ENCODE measurements at places on chromosomes 12 and 14.
A peak's percentile ranks its signal among the peaks of the same experiment; 100 is the strongest.

DNA sequence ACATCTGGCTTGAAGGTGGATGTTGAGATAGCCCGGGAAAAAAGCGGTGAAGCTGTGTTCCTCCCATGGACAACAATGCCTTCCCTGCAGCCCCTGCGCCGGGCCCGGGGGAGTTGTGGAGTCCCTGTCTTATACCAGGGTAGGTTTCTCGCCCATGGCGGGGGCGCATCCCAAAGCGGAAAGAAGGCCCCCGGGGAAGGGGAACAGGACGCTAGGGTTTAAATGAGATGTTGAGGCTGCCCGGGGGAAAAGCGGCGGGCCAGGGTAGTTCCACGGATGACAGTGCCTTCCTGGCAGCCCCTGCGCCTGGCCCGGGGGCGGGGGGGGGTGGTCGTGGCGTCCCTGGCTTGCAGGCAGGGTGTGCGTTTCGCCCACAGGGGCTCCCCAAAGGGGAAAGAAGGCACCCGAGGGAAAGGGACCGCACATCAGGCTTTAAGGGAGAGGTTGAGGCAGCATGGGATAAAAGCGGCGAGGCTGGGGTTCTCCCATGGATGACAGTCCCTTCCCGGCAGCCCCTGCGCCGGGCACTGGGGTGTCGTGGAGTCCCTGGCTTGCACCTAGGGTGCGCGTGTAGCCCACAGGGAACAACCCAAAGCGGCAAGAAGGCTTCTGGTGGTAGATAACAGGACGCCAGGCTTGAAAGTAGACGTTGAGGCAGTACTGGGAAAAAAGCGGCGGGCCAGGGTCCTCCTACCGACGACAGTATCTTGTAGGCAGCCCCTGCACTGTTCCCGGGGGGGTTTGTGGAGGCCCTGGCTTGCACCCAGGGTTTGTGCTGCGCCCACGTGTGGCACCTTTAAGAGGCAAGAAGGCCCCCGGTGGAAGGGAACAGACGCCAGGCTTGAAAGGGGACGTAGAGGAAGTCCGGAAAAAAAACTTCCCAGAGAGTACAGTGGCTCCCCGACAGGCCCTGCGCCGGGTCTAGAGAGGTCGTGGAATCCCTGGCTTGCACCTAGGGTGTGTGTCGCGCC lies 160.8 kb upstream of the ALG10B start:
- no peak for DNase-seq

- no peak for DNase-seq
Observed at GRCh38 chr14:76720382-76720813, 40.9 kb upstream of the VASH1 start.

- DNase-seq: no peak
Observed at GRCh38 chr14:56419750-56420149, 159.8 kb upstream of the TMEM260 start.

DNA sequence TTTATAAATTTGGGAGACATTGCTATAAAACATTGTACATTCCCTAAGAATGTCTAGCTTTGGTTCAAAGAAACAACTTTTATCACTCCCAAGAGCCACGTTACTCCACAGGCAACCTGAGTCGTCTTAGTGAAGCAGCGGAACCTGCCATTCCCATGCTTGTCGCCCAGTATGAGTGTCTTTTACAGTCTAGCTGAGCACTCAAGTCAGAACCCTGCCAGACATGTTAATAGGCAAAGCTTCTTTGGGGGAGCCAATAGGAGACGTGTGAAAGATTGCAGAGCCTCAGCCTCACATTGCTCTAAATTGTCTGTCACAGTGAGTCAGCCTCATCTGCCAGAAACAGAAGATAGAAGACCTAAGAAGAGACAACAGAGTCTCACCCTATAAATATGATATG lies 541.6 kb upstream of the FLRT2 start:
- DNase-seq: no peak

- DNase-seq: no peak
Observed at GRCh38 chr12:132723764-132724140, 13.1 kb downstream of the PGAM5 start.

DNA sequence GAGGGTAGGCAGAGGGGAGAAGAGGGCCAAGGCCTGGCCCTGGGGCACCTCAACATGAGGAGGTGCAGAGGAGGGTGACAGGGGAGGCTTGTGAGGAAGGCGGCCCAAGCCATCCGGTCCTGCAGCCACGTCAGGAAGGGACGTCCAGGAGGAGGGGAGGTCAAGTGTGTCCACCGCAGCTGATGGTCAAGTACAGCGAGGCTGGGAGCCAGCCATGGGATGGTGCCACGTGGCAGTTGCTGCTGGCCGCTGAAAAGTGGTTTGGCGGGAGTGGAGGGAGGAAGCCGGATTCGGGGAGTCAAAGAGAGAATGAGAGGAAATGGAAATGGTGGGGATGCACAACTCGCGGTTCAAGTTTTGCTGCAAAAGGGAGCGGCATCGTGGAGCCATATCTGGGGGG lies 41.2 kb downstream of the PRIMA1 start:
- no peak for DNase-seq

DNA sequence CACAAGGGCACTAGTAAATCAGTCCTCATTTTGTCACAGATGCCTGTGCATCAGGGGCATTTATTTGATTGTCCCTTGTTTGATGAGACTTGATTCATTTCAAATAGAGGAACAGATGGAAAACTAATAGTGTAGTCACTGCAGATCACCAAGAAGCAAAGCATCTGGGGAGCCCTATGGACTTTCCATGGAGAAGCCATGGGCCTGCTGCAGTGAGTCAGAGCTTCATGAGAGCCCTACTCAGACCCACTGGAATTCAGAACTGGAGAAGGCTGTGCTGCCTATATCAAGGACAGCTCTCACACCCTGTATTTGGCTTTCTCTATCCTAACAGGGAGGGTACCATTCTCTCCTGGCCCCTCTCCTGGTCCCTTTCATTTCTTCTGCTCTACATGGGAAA lies 126.2 kb downstream of the GRIP1 start:
- DNase-seq: peak; percentile 44

- no peak for DNase-seq
Observed at GRCh38 chr14:106419376-106419965, 893.1 kb downstream of the TMEM121 start.

DNA sequence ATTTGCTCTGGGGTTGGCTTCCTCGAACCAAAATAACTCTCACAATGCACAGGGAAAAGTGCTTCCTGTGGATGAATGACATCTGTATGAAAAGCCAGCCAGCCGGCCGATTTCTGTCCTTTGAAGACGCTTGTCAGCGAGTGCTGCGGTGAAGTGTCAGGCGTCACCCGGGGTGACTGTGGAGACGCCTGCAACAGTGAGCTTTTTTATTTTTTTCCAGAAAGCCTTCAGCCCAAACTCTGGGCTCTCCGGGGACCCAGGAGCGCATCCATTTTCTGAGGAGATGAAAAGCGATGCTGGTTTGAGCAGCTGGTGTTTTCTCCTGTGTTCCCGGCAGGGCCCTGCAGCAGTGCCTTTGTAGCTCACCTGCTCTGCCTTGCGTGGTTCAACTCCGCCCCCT lies 147.9 kb upstream of the MYL2 start:
- DNase-seq: no peak

DNA sequence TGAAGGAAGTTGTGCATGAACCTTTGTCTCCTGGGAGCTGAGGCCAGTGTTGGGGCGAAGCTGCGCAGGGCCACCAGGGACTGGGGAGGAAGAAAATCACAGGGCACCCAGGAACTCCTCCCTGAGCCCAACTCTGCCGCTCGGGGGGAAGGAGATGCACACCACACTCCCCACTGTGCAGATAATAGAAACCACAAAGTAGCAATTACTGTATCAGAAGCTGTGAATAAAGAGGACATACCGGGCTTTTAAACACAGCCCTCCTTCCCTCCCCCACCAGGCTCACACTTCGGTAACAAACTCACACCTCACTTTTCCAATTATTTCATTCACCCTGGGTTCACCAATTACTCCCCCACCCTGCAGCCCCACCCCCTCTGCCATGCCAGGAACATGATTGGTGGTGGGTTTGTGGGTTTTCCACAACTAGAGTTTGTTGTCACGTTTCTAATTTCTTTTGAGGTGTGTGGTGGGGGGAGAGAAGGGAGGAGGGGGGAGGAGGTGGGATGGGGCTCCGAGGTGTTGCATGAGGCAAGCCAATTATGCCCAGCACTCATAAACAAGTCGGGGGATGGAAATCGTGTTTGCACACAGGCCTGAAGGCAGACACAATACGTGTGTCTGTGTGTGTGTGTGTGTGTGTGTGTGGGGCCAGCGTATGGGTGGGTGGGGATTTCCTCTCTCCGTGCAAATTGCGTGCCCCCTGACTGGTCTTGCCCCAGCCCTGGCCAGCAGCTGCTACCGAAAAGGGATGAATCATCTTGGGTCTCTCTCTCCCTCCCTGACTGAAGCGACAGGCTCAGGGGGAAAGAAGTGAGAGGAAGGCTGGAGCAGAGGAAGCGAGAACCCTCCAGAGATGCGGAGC lies 103.3 kb downstream of the RBM19 start:
- DNase-seq: no peak

DNA sequence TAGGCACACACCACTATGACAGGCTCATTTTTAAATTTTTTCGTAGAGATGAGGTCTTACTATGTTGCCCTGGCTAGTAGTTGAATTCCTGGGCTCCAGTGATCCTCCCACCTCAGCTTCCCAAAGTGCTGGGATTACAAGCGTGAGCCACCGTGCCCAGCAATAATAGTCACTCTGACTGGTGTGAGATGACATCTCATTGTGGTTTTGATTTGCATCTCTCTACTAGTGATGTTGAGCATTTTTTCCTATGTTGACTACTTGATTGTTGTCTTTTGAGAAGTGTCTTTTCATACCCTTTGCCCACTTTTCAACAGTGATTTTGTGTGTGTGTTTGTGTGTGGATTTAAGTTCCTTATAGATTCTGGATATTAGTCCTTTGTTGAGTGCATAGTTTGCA lies 26.3 kb downstream of the ATP2A2 start:
- no peak for DNase-seq

GRCh38 chr14:104318558-104319490 lies 180.4 kb downstream of the KIF26A start:
- DNase-seq: no peak

- no peak for DNase-seq
Observed at GRCh38 chr14:105500726-105501101, 9.7 kb downstream of the TEDC1 start.

- no peak for DNase-seq
Observed at GRCh38 chr12:121189619-121190155, 20.2 kb upstream of the P2RX4 start.

- no peak for DNase-seq
Observed at GRCh38 chr14:102087762-102088011, 843 bp upstream of the HSP90AA1 start.

- peak; percentile 37 for DNase-seq
Observed at GRCh38 chr12:104454997-104455396, 1.8 kb upstream of the CHST11 start.

- DNase-seq: no peak
Observed at GRCh38 chr12:29738365-29738764, 45.4 kb downstream of the TMTC1 start.

- no peak for DNase-seq
Observed at GRCh38 chr12:96233168-96233567, 39.0 kb downstream of the ELK3 start.

DNA sequence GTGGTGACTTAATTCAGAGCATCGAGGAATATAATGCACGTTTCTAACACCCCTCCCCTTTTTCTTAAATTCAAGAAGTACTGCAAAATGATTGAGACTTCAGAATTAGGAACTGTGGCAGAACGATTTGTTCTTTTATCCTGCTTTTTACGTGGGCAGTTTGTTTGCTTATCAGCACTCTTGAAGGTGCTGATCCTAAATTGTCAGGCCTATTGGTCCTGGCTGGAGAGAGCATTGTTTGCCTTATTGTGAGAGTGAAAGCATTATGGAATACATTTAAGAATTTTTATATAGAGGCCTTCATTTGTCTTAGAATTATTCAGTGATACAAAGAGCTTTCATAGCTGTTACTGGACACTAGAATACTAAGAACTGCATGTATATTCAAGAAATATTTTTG lies 59.1 kb downstream of the TMTC2 start:
- DNase-seq: no peak

GRCh38 chr12:64944966-64945365 lies 120.5 kb downstream of the TBC1D30 start:
- DNase-seq: no peak

DNA sequence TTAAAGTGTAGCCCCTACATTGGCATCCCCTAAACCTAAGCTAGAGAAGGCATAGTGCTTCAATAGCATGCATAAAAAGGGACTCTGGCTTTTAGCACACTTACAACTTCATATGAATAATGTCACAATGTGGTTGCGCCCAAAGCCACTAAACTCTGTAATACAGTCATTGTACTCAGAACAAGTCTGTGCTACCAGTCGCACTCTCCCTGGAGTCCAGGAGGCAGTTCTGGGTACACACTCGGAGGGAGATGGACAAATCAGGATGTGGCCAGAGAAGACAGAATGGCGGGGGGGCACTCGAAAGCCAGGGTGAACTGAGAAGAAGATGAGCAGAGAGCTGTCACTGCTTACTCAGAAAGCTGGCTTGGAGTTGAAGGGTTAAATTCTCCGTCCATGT lies 10.6 kb downstream of the SAMD4A start:
- DNase-seq: no peak

- DNase-seq: no peak
Observed at GRCh38 chr14:100105357-100106169, 40.3 kb downstream of the EVL start.

GRCh38 chr12:104486943-104487819 lies 30.4 kb downstream of the CHST11 start:
- DNase-seq: no peak

GRCh38 chr12:100557357-100557756 lies 16.1 kb upstream of the GAS2L3 start:
- DNase-seq: no peak

GRCh38 chr12:96749999-96750398 lies 157.1 kb upstream of the NEDD1 start:
- no peak for DNase-seq

DNA sequence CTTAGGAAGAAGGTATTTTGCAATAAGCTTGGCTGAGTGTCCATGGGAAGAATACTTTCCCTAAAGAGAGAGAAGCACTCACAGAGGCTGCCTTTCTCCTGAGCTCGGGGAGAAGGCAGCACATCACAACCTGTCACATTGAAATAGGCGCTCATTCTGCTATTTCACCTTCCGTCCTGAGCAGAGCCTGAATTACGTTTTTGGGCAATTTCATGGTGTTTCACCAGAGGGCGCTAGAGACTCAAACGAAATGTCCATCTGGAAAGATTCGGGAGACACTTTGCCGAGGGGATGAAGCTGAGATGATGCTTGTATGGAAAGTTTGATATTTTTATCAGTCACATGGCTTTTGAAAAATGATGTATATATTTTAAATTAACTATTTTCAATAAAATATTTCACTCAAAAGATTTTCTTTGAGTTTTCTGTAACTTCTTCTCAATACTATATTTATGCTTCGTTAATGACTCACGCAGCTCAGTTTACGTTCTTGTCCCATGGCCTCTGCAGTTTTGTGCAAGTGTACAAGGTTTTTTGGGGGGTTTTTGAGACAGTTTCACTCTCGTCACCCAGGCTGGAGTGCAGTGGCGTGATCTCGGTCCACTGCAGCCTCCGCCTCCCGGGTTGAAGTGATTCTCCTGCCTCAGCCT lies 17.4 kb upstream of the B4GALNT3 start:
- peak; percentile 55 for DNase-seq

GRCh38 chr12:116637589-116638150 lies 78.5 kb downstream of the MAP1LC3B2 start:
- DNase-seq: no peak

All from RKO (cell line).